ENCODE measurements at places on chromosomes 5 and 9.

GRCh38 chr5:78974011-78974410 is 11.1 kb downstream of the ARSB start:
- DNase-seq = no peak

GRCh38 chr5:41182666-41183065 is 30.7 kb downstream of the C6 start:
- DNase-seq = no peak

- DNase-seq = no peak
These were observed 7.8 kb downstream of the YIPF5 start for GRCh38 chr5:144162686-144163085.

GRCh38 chr9:18971404-18971803 is 61.6 kb downstream of the SAXO1 start:
- DNase-seq = no peak

DNA sequence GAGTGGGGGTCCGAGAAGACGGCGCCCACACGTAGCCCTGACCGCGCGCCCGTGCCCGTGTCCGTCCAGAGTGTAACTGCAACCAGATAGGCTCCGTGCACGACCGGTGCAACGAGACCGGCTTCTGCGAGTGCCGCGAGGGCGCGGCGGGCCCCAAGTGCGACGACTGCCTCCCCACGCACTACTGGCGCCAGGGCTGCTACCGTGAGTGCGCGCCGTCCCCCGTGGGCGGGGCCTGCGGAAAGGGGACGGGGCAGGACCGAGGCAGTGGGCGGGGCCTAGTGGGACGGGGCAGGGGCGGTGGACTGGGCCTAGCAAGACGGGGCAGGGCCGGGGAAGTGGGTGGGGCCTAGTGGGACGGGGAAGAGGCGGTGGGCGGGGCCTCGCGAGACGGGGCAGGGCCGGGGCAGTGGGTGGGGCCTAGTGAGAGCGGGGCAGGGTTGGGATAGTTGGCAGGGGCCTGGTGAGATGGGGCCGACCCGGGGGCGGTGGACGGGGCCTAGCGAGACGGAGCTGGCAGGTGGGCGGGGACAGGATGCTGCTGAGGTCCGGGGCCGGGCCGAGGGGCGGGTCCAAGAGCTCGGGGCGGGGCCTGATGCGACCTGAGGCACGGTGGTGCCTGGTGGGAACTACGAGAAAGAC is 79.1 kb downstream of the NTNG2 start:
- peak; percentile 48 for DNase-seq

DNA sequence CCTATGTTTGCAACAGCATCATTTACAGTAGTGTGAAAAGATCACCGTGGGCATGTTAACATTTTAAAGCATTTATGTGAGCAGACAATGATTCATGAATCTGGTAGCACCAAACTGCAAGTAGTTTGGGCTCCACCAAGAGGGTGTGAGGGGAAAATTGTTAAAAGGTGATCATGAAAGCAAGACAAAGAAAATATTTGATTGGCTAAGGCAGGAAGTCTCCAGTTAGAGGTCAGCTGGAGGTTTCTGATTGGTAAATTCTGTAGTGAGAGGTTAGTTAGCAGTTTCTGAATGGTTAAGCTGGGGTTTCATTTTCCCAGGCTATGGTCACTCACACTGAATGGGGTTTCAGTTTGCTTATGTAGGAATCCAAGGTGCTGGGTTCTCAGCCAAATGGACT is 13.5 kb upstream of the DRD1 start:
- no peak for DNase-seq

Data from NCI-H1417 treated with DMSO at 0.1 percent for 48 hours (cell line).